Activated T-cell treated with anti-CD3 and anti-CD28 coated beads, Interleukin-2, amount 50 U/mL, for 24 hours (primary cell): ENCODE measurements at places on chromosomes 6 and 20.
A peak's percentile ranks its signal among the peaks of the same experiment; 100 is the strongest.

DNA sequence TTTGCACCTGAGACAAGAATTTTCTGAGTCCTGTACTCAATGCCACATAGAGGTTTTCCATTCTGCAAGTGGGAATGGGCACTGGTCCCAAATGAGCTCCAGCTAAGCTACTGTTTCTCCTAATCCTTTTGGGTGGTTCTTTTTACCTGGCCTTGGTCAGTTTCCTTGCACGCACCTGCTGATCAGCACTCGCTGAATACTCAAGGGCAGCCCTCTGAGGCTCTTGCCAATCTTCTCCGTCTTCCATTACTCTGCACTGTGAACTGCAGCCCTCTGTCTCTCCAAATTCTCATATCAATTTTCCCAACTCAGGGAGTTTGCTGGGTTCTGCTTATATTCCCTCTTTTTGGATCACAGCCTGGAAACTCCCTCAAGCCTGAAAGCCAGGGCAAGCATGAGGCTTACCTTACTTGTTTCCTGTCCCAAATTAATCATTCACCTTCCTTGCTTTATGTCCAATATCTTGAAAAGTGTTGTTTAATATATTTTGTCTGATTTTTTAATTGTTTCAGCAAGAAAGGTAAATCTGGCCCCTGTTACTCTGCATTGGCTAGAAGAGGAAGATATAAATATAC is 138.0 kb upstream of the TBX18 start:
- DNase-seq = no peak

DNA sequence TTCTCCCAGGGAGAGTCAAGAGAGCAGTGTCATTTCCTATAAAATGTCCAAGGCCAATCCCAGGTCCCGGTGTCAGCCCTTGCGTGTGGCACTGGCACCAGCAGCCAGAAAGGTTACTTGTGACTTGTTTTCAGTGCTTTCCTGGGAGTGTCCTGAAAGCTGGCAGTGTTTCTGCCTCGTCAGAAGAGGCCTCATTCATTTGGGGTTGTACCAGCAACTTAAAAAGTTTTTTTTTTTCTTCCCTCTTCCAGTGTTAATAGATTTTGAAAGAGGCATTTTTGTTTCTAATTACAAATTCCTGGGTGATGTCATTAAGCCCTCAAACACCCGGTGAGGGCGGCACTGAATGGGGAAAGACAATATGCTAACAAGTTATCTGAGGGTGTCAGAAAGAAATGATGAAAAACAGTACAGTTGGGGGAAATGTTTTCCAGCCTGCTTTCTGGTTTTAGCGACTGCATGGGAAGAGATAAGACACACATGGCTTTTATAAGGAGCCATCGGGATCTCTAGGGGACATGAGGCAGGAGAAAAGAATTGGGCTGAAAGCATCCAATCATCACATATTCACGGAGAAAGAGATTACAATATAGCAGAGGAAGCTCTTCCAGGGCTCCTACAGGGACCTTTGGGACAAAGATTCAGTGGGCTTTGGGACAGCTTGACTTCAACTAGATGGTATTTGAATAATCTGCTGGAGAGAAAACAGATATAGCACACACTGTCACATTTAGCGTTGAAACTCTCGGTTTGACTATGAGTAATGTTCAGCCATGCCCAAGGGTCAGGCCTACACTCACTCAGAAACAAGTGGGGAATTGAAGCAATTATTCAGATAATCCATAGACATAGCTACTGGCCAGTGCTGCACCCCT is 153.0 kb downstream of the BCAS1 start:
- DNase-seq = no peak

GRCh38 chr6:168054765-168055560 is 24.0 kb downstream of the FRMD1 start:
- no peak for DNase-seq

- DNase-seq = no peak
Observed at GRCh38 chr6:22726966-22727365, 157.6 kb downstream of the HDGFL1 start.

GRCh38 chr20:47724396-47724795 is 60.9 kb downstream of the SULF2 start:
- no peak for DNase-seq

GRCh38 chr20:47859278-47859677 is 74.0 kb upstream of the SULF2 start:
- no peak for DNase-seq

DNA sequence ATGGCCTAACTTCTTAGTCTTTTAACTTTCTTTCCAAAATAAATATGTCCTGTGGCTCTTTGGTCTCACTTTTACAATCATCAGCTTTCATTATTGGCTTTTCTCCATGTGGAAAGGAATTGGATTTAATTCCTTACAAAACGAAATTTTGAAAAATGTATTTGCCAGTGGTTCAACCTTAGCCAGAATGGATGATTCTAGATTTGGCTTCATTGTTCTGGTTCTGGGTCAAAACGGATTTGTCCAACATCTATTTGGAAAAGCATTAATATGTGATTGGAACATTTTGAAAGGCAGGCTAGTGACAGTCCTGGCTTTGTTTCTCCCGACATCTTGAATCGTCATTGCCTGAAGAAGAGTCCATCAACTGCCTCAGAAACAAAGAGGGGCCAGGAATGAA is 59.2 kb downstream of the TENT5A start:
- no peak for DNase-seq

- DNase-seq = no peak
Observed at GRCh38 chr6:136764517-136764993, 27.7 kb downstream of the MAP3K5 start.

- DNase-seq = no peak
Observed at GRCh38 chr6:20180935-20181334, 31.3 kb downstream of the MBOAT1 start.

DNA sequence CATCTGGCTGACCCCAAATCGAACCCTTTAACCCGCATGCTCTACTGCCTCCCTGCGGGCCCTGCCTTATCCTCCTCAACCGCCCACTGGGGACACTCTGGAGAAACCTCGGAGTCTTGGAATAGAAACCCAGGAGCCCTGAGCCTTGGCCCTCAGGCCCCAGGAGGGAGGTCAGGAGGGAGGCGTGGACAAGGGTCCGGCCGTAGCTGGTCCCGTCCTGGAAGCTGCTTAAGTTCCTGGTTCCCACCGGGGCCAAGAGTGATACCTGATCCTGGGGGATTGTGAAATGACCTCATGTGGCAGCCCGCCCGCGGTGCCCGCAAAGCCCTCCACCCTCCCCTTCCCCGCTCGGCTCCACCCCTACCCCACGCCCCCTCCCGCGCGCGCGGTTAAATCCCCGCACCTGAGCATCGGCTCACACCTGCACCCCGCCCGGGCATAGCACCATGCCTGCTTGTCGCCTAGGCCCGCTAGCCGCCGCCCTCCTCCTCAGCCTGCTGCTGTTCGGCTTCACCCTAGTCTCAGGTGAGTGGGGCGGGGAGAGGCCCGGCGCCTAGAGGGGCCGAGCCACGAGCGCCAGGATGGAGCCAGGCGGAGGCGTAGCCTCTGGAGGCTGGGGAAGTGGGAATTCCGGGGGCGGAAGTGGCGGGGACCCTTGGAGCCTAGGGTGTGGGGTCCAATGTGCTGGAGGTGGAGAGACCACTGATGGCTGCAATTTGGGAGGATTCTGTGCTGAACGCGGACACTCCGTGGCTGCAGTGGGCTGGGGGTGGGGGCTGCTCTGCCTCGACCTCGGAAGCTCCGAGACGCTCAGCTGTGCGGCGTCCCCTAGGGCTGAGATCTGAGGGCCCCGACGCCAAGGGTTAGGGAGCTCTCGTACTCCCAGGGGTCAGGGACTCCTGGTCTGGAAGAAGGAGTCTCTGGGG is at the start of gene WFDC2:
WFDC2 (plus strand) TSS at position 418 of the 926 bp plus-strand sequence; CDS start at position 447, 29 bp downstream.
- no peak for DNase-seq

DNA sequence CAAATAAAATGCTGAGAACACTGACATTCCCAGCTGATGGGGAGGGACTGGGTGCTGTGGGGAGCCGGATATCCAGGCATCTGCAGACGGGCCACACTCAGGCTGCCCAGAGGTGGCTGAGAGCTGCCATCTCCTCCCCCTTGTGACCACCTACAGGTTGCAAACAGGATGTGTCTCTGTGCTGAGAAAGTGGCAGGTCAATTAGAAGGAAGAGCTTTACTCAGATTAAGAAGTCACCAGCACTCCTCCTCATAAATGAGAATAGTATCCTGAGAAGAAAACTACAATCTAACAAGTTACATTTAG is 63.0 kb downstream of the HUS1B start:
- DNase-seq = no peak

- no peak for DNase-seq
Observed at GRCh38 chr20:59211208-59211765, 47.7 kb downstream of the ZNF831 start.

- no peak for DNase-seq
Observed at GRCh38 chr6:26045928-26046368, 41.3 kb upstream of the HFE start.

DNA sequence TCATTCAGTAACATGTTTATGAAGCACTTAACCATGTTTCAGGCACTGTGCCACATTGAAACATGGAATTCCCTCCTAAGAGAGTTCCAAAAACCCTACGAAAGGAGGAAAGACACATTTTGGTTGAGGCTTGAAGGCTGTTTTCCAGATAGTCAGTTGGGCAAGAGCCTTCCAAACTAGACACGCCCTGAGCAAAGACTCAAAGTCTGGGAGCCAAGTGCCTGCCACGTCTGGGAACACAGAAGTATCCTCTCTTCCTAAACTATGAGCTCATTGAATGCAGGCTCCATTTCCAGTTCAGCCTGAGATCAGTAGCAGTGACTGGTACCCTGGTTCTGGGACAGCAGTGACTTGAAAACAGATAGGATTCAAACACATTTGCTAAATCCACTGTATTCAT is 74.5 kb upstream of the FAM8A1 start:
- DNase-seq = no peak

DNA sequence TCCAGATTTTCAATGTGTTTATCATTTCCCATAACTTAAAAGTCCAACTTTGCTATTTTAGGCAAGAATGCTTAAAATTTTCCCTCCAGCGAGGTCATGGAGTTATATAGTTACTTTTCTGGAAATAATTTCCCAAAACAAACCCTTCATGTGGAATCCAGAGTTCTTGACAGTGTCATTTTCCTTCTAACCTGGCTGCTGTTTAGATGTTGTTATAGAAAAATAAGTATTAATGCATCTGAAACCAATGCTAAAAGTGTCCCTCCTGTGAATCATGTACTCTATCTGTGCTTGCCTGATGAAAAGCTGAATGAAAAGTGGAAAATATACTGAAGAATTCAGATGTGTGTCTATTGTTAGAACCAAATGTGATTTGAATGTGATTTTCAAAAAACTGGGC is 245.3 kb upstream of the HSF2 start:
- DNase-seq = no peak

DNA sequence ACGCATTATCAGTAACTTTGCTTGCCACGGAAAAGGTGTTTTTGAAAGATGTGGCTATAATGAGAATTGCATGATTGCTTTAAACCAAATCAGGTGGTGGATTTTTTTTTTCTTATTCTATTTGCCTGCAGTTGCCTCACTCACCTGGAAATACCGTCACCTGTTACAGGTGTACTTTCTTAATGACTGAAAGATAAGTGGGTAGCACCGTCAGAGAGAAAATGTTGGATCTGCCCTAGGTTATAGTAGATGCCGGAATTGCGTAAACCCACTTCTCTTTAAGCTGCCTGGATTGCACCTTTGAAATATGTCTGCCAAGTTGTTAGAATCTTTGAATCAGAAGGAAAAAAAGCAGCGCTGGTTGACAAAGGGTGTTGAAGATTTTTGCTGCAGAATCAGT is 68.5 kb downstream of the SH3BGRL2 start:
- DNase-seq = no peak

DNA sequence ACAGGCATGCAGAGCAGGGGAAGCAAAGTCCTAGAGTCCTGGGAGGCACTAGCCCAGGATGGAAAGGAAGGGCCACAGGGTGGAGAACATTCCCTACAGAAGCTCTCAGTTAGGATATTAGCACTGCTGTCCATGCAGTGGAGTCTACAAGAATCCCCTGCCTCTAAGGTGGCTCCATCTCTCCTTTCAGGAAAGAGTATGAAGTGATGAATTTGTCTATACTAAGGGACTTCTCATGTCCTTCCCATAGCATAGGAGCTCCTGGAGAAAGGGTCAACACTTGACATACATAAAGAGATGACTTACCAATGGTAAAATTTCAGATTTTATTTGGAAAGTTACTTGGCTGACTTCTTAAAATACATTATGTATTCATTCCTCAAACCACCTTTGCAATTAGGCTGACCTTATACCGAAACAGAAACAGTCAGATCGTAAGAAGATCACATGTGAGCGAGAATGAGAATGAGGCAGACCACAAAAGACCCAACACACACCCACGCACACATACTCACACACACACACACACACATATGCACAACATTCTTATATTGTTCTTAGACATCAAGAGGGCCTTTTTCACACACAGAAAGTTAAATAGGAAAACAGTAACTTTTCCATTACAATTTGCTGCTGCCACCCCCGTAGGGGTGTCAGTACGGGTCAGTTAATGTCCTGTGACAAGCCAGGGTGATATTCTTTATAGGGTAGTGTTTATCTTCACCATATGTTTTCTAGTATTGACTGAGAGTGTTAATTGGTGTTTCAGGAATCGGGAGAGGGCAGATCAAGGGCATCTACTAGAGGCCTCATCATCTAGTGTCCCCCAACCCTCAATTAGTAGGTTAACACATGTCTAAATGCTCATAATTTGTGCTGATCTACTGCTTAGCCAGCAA is 159.4 kb downstream of the FAXC start:
- DNase-seq = no peak

DNA sequence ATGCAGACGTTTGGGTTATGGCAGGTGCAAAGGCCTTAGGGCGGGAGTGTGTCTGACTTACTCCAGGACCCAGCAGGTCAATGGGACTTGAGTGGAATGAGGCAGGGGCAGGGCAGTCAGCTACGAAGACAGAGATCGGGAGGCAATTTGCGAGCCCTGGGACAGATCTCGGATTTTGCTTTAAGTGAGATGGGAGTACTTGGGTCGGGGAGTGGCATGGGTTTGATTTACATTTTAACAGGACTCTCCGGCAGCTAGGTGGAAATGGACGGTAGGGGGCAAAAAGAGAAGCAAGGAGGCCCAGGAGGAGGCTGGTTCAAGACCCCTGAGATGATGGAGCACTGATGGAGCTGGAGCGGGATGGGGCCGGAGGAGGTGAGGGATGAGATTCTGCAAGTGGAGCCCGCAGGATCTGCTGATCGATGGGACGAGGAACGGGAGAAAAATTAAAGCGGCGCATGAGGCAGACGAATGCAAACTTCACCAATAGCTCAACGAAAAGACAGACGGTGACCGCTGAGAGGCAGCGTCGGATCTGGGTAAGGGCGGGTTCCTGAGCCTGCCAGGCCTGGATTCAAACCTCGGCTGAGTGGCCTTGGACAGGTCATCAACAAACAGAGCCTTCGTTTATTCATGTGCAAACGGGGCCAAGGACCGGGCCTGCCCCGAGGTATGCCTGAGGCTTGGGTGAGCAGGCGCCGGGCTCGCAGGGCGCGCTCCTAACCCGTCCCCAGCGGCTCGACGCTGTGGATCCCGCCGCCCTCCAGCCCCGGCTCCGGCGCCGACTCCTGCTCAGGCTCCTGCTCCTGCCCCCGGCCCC is 756 bp upstream of the RBCK1 start:
- peak; percentile 80 for DNase-seq
